ENCODE measurements at places on chromosomes 2 and 18.

DNA sequence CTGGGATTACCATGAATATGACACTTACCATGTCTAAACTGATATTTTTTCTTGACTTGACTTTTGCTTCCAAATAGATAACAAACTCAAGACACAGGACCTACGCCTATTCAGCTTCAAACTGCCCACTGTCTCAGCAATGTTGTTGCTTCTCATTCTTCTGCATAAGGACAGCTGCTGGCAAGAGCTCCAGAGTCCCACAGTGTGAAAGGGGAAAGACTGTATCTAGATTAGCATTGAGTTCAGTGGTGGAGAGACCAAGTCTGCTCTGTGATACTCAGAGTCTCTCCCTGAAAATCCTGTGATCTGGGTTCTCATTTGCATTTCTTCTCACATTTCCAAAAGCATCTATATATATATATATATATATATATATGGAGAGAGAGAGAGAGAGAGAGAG lies 247.9 kb upstream of the NT5C1B start:
- DNase-seq = no peak

GRCh38 chr18:778194-778927 lies 33.7 kb downstream of the YES1 start:
- no peak for DNase-seq

DNA sequence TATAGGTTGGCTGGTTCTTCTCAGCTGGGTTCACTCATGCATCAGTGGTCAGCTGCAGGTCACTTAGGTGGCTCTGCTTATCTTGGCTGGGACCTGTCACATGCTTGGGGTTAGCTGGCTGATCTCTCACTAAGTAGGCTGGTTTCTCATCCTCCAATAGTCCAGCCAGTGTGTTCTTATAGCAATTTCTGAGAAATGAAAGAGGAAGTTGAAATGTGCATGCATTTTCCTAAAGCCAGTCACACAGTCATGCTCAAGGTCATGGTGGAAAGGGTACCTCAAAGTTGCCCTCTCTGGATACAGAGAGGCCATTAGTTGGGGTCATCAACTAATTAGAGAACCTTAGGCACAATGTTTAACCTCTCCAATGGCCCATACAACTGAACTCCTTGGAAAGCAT lies 64.4 kb downstream of the KLHL29 start:
- no peak for DNase-seq

DNA sequence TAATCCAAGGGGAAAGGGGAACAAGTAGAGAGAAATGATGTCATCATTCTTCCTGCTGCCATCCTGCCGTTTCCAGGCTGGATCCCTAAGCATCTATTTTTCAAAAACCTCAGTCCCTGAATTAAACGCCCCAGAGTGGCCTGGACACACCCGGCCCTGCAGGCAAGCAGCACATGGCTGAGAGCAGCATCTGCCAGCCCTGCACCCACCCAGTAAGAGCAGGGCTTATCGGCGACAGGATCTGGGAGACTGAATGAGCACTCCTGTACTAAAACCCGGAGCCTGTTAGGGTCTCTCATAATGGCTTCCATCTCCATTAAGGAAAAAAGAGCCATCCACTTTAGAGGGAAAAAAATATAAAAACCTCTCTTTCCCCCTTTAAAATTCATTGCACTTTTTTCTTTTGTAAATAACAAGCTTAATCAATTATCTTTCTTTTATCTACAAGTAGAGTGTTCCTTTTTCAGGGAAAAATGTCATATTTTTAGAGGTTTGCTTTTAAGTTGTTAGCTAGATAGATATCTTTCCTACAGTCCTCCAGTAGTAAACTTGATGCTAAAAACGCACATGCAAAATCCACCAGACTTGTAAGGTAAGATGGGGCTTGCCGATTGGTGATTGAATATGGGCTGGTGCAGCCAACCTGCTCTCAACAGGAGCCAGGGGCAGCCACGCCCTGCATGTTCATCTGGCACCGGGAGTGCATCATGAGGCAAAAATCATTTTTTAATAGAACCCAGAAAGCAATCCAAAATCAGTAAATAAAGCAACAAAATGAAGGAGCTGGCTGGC lies 457.8 kb downstream of the EIPR1 start:
- DNase-seq = no peak

- DNase-seq = no peak
Measured at GRCh38 chr2:16773080-16773713, 107.6 kb upstream of the CYRIA start.

GRCh38 chr18:25067275-25068025 lies 284.5 kb downstream of the ZNF521 start:
- no peak for DNase-seq

DNA sequence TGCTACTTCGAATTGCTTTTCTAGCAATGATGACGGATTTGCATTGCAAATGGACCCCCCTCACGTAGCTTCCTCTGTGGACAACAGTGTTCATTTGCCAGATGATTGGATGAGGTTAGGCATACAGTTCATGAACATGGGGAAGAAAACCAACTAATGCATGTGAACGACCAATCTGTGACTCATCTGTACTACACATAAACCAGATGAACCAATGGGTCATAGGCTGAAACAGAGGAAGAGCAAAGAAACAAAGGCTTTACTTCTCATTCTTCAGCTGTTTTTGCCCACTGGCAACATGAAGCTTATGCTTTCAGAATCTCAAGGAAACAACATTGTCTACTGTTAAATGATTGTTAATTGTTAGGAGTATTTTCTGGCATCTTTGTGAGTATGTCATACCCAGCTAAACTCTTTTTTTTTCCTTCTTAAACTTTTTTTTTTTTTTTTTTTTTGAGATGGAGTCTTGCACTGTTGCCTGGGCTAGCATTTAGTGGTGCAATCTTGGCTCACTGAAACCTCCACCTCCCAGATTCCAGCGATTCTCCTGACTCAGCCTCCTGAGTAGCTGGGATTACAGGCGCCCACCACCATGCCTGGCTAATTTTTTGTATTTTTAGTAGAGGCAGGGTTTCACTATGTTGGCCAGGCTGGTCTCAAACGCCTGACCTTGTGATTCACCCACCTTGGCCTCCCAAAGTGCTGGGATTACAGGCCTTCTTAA lies 35.5 kb downstream of the EFEMP1 start:
- no peak for DNase-seq
